HL-60 (cell line): ENCODE measurements at places on chromosomes 16 and 17.

DNA sequence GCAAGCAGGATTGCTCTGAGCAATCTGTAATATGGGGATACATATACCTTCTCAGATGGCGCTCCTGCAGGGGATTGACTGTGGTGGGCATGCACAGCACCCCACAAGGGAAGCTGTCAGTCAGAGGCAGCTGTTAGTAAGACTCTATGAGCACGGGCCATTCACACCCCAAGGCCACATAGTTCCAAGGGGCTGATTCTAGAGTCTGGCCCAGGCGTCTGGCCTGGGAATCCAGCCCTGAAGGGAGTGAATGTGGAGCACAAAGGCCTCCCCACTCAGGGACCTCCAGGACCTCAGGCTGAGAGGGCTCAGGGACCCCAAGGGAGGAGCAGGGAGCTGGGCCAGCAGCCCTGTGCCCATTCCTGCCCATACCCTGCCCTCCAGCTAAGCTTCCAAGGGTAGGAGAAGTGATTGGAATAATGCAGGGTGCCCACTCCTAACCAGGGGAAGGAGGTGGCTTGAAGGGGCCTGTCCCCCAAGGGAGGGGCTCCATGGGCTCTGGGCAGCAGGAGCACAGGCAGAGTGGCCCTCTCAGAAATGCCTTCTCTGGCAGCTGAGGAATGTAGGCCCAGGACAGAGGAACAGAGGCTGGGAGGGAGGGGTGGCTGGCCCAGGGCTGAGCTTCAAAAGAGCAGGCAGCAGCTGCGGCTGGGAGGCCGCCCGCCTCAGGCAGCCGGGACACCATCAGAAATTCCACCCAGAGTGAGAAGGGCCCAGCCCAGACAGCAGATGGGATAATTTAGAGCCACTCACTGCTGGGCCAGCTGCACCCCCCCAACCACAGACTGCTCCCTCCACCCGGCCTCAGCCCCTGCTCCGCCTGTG is 48.9 kb upstream of the MRPS23 start:
- no peak for DNase-seq

GRCh38 chr17:21291357-21291756 is 6.8 kb downstream of the MAP2K3 start:
- no peak for DNase-seq

GRCh38 chr17:39627712-39628516 is 1.2 kb downstream of the PPP1R1B start:
- no peak for DNase-seq

DNA sequence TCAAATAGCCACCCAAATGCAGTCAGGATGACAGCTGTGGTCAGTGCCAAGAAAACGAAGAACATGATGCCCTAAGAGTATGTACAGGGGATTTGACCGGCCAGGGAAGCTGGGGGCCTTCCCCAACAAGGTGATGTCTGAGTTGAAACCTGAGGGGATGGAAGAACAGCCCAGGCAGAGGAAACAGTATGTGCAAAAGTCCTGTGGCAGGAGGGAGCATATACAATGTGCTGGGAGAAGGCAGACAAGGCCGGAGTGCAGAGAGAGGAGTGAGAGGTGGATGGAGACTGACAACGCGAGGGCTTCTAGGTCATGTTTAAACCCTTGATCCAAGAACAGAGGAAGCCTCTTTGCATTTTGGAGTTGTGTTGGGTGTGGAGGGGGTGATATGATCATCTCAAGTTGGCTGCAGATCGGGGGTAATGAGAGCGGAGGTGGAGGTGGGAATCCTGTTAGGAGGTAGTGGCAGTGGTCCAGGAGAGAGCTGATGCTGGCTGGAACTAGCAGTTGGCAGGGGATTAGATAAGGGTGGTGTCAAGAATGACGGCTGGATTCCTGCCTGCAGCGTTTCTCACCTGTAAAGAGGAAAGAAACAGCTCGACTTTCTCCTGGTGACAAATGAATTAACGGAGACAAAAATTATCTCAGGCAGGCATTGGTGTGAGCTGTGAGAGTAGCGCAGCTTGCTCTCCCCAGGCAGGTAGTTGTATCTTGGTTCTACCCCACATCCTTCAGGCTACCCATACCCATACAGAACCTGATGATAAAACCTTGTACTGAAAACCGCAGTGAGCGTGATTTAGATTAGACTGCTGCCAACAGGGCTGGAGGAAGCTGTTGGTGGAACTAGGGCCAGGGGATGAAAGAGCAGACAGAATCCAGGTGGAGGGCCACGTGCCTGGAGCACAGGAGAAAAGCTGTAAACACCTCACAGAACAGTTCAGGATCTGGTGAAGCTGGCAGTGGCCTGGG is 37.2 kb upstream of the NGFR start:
- DNase-seq = no peak
